ENCODE measurements at places on chromosomes 4 and X. TPM values are rescaled to one million over a fixed set of nuclear protein-coding genes. Genes with fewer than 3 reads are reported as not detected.

DNA sequence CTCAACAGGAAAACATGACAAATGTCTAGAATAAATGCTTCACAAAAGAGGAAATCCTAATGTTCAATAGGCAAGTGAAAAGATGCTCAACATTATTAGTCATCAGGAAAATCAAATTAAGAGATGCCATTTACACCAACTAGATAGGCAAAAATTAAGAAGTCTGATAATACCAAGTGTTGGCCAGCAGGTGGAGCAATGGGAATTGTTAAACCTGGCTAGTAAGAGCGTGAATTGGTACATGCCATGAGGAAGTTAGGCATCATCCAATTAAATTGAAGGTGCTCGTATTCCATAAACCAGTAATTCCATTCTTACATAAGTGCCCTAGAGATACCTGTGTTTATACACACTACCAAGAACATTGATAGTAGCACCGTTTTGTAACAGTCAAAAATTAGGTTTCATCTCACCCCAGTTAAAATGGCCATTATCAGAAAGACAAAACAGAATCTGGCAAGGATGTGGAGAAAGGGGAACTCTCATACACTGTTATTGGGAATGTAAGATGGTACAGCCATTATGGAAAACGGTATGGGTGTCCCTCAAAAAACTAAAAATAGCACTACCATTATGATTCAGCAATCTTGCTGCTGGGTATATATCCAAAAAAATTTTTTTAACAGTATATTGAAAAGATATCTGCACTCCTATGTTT lies 14.0 kb upstream of the ZCCHC18 start:
- DNase-seq, result peak; percentile 49

DNA sequence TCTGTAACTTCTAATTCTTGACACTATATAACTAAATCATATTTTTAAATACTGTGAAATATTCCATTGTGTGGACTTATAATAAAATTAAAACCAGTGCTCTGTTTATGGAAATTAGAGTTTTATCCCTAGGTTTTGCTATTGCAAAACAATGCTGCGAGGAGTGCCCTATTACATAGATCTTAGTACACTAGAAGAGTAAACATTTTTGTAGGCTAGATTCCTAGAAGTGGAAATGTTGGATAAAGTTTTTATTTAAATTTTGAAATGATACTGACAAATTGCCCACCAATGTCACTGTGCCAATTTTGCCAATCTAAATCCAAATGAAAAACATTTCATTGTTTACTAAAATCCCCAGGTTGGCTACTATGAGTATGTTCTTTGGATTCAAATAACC lies 99.7 kb downstream of the IL1RAPL2 start:
- DNase-seq, result no peak

DNA sequence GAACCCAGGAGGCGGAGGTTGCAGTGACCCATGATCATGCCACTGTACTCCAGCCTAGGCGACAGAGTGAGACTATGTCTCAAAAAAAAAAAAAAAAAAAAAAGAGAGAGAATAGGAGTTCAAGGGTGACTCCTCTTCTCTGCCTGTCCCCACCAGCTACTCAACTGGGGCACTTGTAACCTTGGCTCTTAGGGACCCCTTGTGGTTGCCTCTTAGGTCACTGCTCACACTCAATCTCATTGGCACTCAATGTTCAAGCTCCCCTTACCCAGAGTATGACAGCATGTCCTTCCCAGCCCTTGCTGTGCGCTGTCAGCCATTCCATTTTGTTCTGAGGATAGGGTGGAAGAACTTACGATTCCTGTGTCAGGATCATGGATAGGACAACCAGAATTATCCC lies 82.4 kb upstream of the BEND4 start:
- no peak for DNase-seq

GRCh38 chrX:23773601-23774175 lies 9.3 kb upstream of the SAT1 start:
- DNase-seq, result peak; percentile 82

- no peak for DNase-seq
Observed at GRCh38 chr4:169664615-169665014, 44.2 kb downstream of the CLCN3 start.

HCCS gene
- 7.8 TPM for total RNA-seq

- DNase-seq, result no peak
Observed at GRCh38 chr4:84727491-84727890, 144.6 kb downstream of the CDS1 start.

GRCh38 chr4:188534297-188534696 lies 395.1 kb downstream of the TRIML1 start:
- DNase-seq, result no peak

DNAAF6 gene
- not detected for total RNA-seq

- DNase-seq, result no peak
Observed at GRCh38 chr4:3520796-3521600, 11.2 kb downstream of the LRPAP1 start.

DNA sequence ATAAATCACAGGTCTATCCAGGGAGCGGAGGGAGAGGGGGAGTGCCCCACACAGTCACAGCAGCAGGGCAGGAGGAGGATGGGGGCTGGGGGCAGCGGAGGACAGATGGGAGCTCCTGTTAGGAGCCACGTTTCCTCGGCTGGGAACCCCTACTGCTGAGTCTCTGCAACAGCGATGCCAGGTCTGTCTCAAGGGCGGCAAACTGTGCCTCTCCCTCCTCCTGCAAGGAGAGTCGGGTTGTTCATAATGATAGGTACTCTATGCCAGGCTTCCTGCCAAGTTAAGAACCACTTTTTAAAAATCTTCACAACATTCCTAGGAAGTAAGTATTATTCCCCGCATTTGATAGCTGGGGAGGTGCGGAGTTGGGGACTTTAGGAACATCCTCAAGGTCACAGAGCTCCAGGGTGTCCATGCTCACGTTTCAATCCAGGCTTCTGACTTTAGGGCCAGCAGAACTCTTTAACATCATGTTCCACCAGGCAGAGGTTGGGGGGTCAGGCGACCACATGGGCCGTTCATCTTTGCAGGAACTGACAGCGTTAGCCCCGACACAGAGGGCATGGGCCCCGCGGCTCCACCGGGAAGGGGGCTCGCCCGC lies 98.3 kb upstream of the MAML3 start:
- no peak for DNase-seq

- no peak for DNase-seq
Observed at GRCh38 chr4:38011511-38012162, 51.4 kb downstream of the PTTG2 start.

STPG2 gene
- total RNA-seq, result 0.39 TPM

DNA sequence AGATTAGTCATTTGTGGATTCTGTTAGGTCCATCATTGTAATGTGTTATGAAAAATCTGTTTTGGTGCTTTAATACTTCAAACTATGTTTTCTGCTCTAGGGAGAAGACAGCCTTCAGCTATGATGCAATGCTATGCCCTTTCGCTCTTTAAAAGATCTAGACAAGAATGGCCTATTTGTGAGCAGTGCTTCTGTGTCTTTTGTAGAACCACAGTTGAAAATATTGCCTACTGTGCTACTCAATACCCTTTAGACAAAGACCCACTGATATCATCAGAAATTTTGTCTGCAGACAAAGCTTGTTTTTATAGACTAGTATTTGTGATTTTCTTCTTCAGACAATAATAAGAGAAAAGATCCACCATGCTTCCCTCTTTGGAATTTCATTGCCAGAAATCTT lies 44.6 kb upstream of the SLITRK2 start:
- no peak for DNase-seq

Data from CD4-positive, CD25-positive, alpha-beta regulatory T cell (primary cell).